ENCODE measurements at places on chromosomes 7 and 10. TPM values are rescaled to one million over a fixed set of nuclear protein-coding genes. Genes with fewer than 3 reads are reported as not detected.

Gene VWC2
- total RNA-seq = not detected

Gene STOX1
- 0.48 TPM for total RNA-seq

DNA sequence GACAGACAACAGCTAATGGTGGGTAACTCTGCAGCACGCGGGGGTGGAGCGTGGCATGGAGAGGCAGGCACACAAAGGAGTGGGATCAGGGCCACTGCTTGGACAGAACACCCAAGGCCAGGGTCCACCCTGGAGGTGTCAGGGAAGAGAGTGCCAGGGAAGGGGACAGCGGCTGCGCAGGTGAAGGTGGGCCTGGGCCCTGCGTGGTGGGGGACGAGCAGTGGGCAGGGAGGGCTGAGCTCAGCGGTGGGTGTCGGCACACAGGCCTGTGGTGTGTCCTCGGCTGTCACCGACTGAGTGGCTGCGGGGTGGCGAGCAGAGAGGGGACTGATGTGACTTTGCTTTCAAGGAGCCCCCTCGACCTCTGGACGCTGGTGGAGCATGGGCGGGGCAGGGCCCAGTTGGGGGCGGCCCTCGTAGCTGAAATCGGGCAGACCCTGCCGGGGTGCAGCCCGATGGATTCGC is 8.4 kb upstream of the SCART1 start:
- H3K36me3 ChIP-seq = no peaks in the 10 kb centered on the region
- no peak overlapping the region for H3K4me3 ChIP-seq
- H3K27me3 ChIP-seq = no peaks in the 10 kb centered on the region
- no peaks in the 10 kb centered on the region for H3K4me1 ChIP-seq
- no peak overlapping the region for H3K27ac ChIP-seq

Gene TUBB8
- total RNA-seq = not detected

- H3K27me3 ChIP-seq = no peaks in the 10 kb centered on the region
- no peak overlapping the region for H3K4me3 ChIP-seq
- no peak for DNase-seq
- H3K4me1 ChIP-seq = no peaks in the 10 kb centered on the region
Measured at GRCh38 chr10:130053561-130053960, 57.1 kb downstream of the C10orf143 start.
